ENCODE measurements at places on chromosomes 13 and 19.

DNA sequence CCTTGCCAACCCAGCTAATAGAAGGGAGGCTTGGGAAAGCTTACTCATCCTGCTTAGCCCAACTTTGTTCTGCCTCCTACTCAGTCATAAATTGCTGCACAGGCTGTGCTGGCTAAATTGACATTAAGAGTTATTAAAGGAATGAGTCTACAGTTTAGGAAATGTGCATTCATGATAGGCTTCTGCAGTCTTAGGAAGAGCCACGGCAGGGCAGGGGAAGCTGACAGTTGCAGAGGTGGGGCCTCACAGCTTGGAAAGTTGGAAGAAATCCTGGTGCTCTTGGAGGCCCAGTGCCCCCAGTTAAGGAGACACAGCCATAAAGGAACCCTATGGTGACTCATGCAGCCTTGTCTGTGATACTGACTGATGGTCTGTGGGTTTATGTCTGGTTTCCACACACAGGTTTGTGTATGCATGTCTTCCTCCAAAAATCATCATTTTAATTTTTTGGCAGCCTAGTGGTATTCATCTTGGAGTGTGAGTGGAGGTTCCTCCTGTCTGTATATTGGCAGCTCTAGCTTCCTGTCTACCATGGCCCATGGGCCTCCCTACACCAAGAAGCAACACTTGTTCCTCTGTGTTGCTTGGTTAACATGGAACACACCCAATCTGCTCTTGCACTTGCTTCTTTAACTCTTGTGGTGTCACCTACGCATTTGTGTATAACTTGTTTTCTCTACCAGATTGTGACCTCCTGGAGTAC, 135.0 kb upstream of the KL start:
- DNase-seq = peak; percentile 43

DNA sequence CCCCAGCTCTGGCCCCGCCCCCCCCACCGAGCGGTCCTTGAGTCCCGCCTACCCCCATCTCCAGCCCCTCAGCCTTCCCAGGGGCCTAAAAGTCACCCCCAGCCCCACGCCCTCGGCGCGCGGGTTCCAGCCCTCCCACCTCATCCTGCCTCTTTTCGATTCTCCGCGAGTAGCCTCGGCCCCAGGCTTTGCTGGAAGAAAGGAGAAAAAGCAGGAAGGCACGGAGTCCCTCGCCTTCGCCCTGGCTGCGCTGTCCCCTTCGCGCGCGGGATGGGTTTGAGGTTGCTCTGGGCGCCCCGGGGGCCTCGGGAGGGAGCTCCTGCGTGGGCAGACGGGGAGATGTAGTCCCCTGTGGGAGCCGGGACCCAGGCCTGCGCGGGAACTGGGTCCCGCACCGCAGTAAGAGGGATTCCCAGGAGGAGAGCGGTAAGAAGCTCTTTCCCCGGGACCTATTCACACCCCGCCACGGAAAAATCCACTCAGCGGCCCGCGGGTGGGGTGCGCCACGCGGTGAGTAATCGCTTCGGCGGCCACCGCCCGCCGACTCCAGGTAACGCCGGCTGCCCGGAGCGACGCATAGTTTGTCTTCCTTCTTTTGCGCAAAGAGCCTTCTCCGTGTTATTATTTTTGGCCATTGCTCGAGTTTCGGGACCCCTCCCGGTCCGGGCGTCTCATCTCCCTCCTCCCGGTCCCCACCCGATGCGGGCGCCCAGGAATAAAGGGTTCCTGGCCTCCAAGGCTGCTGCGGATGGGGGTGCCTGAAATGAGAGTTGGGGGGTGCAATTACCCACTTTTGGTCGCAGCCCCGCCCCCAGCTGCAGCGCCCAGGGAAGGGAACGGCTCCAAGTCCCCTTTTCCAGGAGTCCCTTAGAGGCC, 865 bp upstream of the CRLF1 start:
- no peak for DNase-seq

- no peak for DNase-seq
Observed at GRCh38 chr13:75960538-75960994, 324.4 kb downstream of the LMO7 start.

DNA sequence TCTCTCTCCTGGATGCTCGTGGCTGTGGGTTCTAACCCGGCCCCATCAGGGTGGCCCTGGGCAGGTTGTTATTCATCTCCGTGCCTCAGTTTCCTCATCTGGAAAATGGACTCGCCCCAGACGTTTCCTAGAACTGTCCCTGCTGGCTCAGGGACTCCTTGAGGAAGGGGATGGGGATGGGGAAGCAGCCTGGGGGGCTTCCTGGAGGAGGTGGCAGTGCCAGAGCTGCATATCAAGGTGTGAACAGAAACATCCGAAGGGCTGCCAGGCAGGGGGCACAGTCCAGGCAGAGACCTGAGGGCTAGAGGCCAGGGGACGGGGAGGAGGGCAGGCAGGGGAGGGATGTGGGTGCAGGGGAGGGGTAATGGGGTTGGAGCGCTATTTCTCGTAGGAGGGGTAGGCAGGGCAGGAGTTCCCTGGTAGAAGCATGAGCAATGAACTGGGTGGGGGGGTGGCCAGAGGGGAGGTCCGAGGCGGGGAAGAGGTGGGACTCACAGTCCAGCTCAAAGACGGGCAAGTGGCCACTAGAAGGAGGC, 3.6 kb upstream of the ELANE start:
- no peak for DNase-seq

DNA sequence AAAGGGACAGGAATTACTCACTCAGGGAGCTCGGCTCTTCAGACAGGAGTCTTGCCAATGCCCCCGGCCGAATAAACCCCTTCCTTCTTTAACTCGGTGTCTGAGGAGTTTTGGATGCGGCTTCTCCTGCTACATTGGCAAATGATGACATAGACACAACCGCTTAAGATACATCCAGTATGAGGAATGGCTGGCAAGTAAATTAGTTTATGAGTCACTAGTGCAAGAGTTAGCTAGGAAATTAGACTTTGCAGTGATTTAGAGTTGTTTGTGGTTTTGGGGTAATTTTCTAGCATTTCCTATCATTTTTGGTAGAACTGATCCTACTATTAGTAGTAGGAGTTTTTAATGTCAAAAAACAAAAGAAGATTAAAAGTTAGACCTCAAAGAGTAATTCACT, 166.2 kb downstream of the SLITRK1 start:
- no peak for DNase-seq

DNA sequence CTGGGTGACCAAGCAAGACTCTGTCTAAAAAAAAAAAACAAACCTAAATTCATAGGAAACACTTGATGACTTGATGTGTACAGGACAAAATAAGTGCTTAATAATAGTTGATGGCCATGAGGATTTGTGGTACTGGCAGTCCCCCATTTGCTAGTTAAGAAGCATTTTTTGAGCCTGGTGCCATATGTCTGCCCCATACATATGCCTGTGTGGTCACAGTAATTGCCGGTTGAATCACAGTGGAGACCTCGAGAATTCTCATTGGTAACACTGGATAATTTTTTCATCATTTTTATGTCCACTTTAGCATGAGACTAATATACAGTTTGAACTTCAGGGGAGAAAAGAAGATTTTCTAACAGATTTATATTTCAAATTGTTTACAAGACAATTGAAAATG, 79.2 kb downstream of the LRCH1 start:
- DNase-seq = no peak

DNA sequence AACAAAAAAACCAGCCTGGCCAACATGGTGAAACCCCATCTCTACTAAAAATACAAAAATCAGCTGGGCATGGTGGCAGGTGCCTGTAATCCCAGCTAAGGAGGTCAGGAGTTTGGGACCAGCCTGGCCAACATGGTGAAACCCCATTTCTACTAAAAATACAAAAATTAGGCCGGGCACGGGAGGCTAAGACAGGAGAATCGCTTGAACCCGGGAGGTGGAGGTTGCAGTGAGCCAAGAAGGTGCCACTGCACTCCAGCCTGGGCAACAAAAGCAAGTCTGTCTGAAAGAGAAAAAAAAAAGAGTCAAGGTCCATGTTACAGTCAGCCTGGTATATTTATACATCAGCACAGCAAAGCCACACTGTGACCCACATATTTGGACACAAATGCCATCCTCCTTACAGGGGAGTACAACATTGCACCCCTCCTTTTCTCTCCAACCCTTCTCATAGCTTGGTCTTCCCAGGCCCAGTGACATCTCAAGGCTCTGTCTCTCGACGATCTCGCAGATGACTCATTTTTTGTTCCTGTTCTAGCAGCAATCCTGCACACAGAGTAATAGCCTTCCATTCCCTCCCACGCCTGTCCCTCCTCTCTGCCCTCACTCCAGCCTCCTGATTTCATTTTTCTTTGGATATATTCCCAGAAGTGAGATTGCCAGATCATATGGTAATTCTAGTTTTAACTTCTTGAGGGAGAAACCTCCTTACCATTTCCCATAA, 21.0 kb upstream of the DPP9 start:
- DNase-seq = no peak

DNA sequence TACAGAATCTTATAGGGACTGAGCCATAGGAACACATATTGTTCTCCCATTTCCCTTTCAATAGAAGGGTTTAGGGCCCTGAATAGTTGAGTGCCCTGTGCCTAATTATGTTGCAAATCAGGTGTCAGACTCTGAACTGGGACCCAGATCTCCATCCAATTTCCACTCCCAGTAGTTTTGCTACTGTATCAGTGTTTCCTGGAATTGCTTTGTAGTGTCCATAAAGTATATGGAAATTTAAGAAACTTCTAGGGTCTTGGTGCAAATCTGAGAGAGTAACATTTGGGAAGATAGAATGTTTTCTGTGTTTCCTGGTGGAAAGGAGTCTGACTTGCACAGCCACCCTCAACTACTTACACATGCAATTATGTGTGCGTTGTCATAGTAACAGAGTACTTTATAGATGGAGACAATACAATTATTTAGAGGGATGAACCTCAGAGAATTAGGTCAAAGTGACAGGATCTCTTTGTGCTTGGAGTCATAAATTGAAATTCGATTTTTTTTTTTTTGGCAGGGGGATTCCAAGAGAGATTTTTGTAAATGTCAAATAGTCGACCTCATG, 646 bp upstream of the SLC10A2 start:
- DNase-seq = no peak

All from SHP77 (cell line).